DND-41 (cell line): ENCODE measurements at places on chromosomes 1 and 21.

DNA sequence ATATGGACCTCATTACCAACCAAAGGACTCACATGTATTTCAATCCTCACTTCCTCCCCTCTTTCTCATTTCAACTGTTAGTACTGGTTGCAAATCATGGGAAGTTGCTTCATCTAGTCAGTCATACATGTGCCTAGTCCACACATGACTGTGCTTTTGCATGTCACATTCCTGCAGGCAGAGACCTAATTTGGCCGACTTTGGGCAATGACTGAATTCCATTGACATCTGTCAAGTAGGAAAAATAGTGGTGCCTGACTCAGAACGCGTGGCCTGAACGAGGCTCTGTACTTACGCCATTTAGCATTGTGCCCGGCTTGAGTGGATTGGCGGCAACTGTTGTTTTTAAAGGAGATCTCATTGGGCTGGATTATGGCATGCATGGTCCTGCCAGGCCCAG lies 18.0 kb downstream of the PTPRU start:
- no peak overlapping the region for H3K27ac ChIP-seq
- H3K27me3 ChIP-seq, result peaks cover 16% of the 10 kb centered on the region
- no peak for DNase-seq
- H3K4me1 ChIP-seq, result peaks cover 14% of the 10 kb centered on the region
- no peaks in the 10 kb centered on the region for H3K36me3 ChIP-seq
- no peak overlapping the region for H3K4me3 ChIP-seq

GRCh38 chr1:114764689-114765088 lies 6.9 kb upstream of the CSDE1 start:
- H3K36me3 ChIP-seq, result 0 out of 2 replicates have a peak, but pooled peaks cover 2% of the 10 kb centered on the region
- no peaks in the 10 kb centered on the region for H3K4me1 ChIP-seq
- no peak overlapping the region for H3K27ac ChIP-seq

DNA sequence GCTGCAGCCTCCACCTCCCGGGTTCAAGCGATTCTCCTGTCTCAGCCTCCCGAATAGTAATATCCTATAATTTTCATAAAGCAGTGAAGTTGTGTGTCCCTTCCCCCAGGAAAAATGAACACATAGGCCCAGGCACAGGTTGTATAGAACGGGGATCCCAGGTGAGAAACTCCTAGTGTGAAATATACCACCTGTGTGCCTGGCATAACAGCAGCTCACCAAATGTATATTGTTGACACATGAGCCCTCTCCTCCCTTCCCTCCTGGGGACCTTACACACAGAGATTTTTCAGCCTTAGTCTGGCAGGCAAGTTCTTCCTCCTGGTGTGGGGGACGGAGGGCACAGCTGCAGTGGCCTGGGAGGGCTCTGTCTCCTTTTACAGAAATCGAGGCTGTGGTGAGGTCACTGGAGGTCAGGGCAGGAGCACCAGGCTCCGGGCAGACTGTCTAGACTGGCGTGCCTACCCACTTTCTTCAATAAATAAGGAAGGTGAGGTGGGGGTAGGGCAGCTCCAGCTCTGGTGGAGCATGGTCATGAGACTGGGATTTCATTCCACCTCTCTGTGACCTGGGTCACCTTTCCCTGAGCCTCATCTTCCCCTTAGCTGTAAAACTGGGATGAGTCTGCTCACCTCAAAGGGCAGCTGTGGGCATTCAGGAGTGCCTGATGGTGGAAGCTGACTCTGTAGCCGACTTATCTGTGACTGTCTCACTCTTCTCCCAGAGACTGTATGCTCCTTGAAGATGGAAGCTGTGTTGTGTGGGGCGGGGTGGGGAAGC lies 14.3 kb downstream of the RCC1 start:
- peaks cover 39% of the 10 kb centered on the region for H3K4me1 ChIP-seq
- no peak for DNase-seq
- H3K27me3 ChIP-seq, result no peaks in the 10 kb centered on the region
- peaks cover 31% of the 10 kb centered on the region for H3K36me3 ChIP-seq

DNA sequence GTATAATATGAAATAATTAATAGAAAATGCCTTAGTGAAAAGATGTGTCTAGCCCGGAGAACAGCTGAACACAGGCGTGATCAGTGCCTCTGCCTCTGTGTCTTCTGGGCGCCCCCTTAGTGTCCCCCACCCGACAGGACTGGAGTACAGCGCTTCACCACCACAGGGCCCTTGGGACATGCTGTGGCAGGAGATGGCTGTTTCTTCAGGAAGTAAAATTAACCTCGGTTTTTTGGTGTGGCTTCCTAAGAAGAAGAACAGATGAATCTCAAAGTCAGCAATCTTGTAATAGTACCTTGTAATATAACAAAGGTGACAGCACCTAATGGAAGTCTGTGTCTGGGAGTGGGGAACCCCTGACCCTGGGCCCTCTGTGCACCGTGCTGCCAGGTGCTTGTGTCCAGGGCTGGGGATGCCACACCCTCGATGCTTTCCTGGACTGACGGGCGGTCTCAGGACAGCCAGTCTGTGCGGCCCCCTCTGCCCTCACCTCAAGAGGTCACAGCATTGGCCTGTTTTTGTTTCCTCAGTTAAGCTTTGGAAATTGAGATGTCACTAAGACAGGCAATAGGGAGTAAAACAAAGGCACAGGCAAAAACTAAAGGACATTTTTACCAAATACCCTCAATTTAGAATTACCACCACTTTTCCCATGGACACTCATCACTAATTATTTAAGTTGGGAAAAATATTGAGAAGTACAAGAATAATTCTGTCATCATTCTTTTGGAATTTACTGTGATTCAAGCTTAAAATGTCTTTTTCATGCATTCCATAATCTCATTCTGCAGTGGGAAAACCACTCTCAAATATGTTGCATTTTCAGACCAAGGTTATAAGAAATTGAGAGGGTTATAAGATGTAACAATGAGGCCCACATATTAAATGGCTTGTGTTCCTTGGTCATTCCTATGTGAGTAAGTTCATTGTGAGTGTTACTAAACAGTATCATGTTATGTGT lies 79.3 kb downstream of the ADARB1 start:
- H3K4me1 ChIP-seq, result peaks cover 47% of the 10 kb centered on the region
- no peaks in the 10 kb centered on the region; the same call in 1 of the 2 replicates for H3K36me3 ChIP-seq
- no peak overlapping the region for H3K27ac ChIP-seq
- H3K27me3 ChIP-seq, result no peaks in the 10 kb centered on the region
- DNase-seq, result peak; percentile 84

DNA sequence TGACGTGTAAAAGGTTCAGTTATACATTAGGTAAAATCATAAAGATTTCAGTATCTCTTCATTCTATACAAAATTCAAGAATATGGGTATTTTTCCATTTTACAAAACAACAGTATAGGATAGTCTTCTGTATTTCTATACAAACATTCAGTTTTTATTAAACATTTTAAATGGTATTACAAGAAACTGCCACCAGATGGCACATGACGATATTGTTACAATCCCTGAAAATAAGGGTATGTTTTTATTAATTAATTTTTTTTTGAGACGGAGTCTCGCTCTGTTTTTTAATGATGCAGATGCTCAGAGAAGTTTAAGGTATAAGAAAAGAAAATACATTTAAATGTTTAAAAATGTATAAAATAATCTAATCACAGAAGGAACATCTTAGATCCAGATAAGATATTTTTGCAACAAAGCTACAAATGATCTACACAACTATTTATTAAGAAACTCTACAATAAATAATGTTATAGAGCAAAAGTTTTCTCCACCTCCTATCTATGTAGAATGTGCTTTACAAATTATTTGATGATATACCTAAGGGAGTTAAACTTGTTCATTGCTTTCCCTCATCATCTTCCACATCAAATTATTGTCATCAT lies 23.5 kb upstream of the RSBN1 start:
- H3K27me3 ChIP-seq, result no peaks in the 10 kb centered on the region
- no peak for DNase-seq
- H3K4me1 ChIP-seq, result no peaks in the 10 kb centered on the region; the same call in 1 of the 2 replicates
- no peak overlapping the region for H3K4me3 ChIP-seq
- H3K36me3 ChIP-seq, result peaks cover 21% of the 10 kb centered on the region

- H3K4me1 ChIP-seq, result peaks cover 14% of the 10 kb centered on the region
- H3K36me3 ChIP-seq, result peaks cover 7% of the 10 kb centered on the region; the same call in 1 of the 2 replicates
- no peaks in the 10 kb centered on the region for H3K27me3 ChIP-seq
- no peak for DNase-seq
These were observed 121.7 kb downstream of the DTL start for GRCh38 chr1:212157252-212157651.

DNA sequence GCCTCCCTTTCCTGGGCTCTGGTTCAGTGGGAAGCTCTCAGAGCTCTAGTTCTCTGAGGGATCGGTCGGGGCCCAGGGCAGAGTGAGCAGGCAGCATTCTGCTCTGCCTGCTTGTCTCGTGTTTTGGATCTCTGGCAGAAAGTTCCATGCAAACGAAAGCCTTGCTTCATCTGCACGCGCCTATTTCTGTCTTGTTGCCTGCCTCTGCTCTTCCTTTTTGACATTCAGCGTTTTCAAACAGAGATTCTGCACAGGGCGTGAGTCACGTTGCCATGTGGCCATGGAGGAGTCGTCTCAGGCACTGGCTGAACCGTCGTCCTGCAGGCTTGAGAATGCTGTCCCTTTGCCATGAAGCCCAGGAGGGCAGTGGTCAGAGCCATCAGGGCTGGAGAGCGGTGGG lies 20.3 kb downstream of the AJAP1 start:
- no peaks in the 10 kb centered on the region for H3K4me1 ChIP-seq
- DNase-seq, result no peak

- H3K4me3 ChIP-seq, result no peak overlapping the region
- no peak overlapping the region; the same call in 1 of the 2 replicates for H3K27ac ChIP-seq
- H3K4me1 ChIP-seq, result peaks cover 56% of the 10 kb centered on the region
- H3K27me3 ChIP-seq, result no peaks in the 10 kb centered on the region
These were observed 5.3 kb downstream of the MRPS15 start for GRCh38 chr1:36458910-36459309.

- no peaks in the 10 kb centered on the region for H3K4me1 ChIP-seq
- H3K4me3 ChIP-seq, result no peak overlapping the region
- no peaks in the 10 kb centered on the region for H3K36me3 ChIP-seq
- no peaks in the 10 kb centered on the region for H3K27me3 ChIP-seq
- no peak for DNase-seq
- no peak overlapping the region for H3K27ac ChIP-seq
These were observed 25.4 kb upstream of the TMEM54 start for GRCh38 chr1:32926562-32926961.

GRCh38 chr1:195715652-195716051 lies 892.6 kb downstream of the KCNT2 start:
- H3K36me3 ChIP-seq, result no peaks in the 10 kb centered on the region
- H3K4me3 ChIP-seq, result no peak overlapping the region
- H3K4me1 ChIP-seq, result no peaks in the 10 kb centered on the region

GRCh38 chr1:186456729-186457255 lies 4.1 kb downstream of the PDC start:
- H3K27me3 ChIP-seq, result no peaks in the 10 kb centered on the region
- no peaks in the 10 kb centered on the region for H3K4me1 ChIP-seq
- H3K4me3 ChIP-seq, result no peak overlapping the region

GRCh38 chr21:35227786-35228185 lies 178.7 kb upstream of the RUNX1 start:
- H3K36me3 ChIP-seq, result no peaks in the 10 kb centered on the region
- H3K4me1 ChIP-seq, result peaks cover 38% of the 10 kb centered on the region
- H3K27ac ChIP-seq, result peak overlapping the region; percentile 96

DNA sequence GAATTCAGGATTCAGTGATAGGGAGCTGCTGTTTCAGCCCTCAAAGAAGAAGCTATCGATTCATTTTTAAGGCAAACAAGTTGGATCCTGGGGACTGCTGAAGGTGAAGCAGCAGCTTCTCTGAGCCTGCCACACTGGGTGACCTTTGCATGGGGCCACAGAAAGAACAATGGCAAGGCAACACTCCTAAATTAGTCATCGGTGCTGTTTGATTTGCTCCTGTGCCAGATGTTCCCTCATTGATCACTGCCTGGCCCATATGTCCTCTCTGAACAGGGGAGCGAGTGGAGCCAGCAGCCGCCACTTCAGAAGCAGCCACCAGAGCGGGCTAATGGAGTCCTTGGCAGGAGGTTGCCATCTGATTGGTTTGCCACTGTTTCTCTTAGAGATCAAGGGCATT lies 391.5 kb downstream of the NTNG1 start:
- H3K4me1 ChIP-seq, result peaks cover 6% of the 10 kb centered on the region
- DNase-seq, result no peak
- no peak overlapping the region for H3K4me3 ChIP-seq
- no peak overlapping the region for H3K27ac ChIP-seq
- H3K27me3 ChIP-seq, result no peaks in the 10 kb centered on the region

DNA sequence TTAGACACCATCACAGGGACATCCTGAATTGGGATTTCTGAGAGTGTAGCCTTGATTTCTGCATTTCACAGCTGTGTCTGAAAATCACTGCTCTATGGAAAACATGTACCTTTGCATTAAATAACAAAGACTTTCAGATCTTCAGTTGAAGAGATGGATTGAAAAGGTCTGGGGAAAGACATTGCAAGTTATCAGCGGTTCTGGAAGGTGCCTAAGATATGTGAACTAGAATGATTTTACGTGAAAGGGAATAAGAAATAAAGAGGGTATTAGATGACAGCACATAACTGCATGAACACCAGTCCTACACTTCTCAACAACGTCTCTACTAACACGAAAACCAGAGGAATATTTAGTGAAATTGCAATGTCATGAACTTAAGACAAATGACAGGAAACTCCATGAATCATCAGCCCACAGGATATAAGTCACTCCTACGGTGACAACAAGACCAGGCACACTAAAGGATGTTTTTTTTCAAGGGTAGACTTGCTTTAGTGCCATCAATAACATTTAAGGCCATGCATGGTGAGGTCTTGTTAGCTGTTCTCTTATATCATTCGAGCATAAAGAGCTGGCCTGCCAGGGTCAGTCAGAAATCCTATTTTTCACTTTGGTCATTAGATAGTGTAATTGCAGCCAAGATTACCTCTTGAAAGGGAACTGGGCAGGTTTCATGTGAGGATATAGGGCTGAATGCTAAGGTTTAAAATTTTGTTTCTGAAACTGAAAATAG lies 283.1 kb downstream of the GRIK1 start:
- H3K36me3 ChIP-seq, result no peaks in the 10 kb centered on the region
- peaks cover 8% of the 10 kb centered on the region for H3K4me1 ChIP-seq
- no peaks in the 10 kb centered on the region for H3K27me3 ChIP-seq

- no peaks in the 10 kb centered on the region for H3K36me3 ChIP-seq
- H3K27ac ChIP-seq, result no peak overlapping the region
- H3K4me3 ChIP-seq, result no peak overlapping the region
- no peak for DNase-seq
- H3K27me3 ChIP-seq, result peaks cover 3% of the 10 kb centered on the region
These were observed 52.9 kb downstream of the MATN1 start for GRCh38 chr1:30670240-30671060.

DNA sequence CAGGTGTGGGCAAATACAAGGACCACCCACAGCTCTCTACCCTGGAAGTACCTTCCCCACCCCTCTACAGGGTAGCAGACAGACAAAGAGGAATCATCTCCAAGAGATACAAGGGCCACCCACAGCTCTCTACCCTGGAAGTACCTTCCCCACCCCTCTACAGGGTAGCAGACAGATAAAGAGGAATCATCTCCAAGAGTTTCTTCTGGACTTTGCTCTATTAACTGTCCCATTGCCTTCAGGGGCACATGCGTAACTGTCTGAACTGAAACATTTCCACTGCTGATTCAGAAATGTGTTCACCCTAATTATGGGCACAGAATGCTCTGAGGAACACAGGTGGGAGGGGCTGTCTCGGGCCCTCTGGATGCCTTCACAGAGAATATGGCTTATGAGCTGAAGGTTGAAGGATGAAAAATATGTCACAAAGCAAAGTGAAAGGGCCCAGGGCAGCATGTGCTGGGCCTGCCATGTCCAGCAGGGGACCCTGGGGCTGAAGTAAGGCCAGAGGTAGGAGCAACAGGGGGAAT lies 43.9 kb downstream of the ZNF281 start:
- H3K4me1 ChIP-seq, result no peaks in the 10 kb centered on the region
- H3K36me3 ChIP-seq, result no peaks in the 10 kb centered on the region
- no peak for DNase-seq
- H3K27ac ChIP-seq, result no peak overlapping the region
- no peak overlapping the region for H3K4me3 ChIP-seq

GRCh38 chr1:60088620-60089155 lies 15.1 kb upstream of the C1orf87 start:
- H3K4me3 ChIP-seq, result no peak overlapping the region
- no peaks in the 10 kb centered on the region for H3K27me3 ChIP-seq
- H3K27ac ChIP-seq, result no peak overlapping the region
- H3K4me1 ChIP-seq, result no peaks in the 10 kb centered on the region
- no peaks in the 10 kb centered on the region for H3K36me3 ChIP-seq
